ENCODE measurements at places on chromosomes 3 and 15.

GRCh38 chr3:190645932-190646460 lies 132.1 kb downstream of the IL1RAP start:
- no peak for DNase-seq

DNA sequence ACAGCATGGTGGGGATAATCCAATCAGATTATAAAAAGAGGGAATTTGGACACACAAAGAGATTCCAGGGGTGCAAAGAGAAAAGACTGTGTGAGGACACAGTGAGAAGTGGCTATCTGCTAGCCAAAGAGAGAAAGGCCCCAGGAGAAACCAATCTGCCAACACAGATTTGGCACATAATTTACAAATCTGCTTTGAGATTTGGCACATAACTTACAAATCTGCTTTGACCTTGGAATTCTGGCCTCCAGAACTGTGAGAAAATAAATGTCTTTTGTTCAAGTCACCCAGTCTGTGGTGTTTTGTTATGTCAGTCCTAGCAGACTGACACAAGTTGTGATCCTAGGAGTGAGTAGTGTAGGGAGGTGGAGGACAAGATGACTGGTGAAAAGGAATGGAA lies 3.5 kb upstream of the TM4SF18 start:
- no peak for DNase-seq

DNA sequence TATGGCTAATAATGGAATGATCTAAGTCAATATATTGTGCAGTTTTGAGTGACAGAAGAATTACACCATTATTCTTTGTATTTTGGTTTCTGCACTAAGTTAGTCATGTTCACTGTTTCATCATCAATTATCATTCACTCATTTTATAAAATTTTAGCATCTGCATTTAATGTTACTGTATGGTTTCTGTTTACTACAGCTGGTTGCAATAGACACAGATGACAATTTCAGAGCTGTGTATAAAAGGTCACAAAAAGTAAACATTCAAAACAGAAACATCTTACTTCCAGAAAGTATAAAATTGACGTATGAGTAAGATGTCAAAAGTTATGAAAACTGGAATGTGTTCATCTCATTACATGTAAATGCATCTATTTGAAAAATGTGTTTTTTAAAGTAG lies 111.1 kb upstream of the GBE1 start:
- DNase-seq: no peak

DNA sequence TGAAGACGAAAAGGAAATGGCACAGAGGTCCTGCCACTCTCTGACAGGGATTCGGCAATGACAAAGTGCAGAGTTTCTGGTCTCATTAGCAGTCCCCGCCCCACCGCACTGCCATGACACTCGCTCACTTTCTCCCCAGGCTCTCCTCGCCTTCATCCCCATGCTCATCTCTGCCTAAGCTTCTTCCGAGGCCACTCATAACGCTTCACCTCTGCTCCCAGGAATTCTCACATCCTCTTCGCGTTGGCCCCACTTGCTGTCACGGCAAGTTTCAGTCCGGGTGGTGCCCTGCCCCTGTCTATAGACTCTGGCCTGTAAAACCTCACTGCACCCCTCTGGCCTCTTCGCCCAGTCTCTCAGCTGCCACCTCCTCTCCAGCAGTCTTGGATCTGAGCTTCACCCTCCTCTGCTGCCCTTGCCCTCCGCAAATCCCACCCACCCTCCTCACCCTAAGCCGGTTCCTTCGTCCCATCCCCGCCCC lies 654 bp downstream of the RUBCN start:
- DNase-seq: peak; percentile 51

GRCh38 chr3:179868715-179869114 lies 168.0 kb downstream of the PEX5L start:
- DNase-seq: no peak

DNA sequence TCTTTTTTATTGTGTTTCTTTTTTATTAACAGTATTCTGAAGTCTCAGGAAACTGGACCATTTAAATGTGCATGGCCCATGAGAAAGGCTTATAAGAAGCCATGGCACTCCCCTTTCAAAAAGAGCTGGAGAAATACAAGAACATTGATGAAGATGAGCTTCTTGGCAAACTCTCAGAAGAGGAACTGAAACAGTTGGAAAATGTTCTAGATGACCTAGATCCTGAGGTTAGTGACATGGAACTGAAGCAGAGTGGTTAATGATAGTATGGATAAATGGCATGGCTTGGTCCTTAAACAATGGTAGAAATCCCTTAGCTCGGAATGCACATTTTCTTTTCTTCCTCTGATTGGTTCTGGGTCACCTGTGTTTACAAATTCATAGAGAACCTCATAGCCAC lies 14.9 kb downstream of the TMOD2 start:
- no peak for DNase-seq

DNA sequence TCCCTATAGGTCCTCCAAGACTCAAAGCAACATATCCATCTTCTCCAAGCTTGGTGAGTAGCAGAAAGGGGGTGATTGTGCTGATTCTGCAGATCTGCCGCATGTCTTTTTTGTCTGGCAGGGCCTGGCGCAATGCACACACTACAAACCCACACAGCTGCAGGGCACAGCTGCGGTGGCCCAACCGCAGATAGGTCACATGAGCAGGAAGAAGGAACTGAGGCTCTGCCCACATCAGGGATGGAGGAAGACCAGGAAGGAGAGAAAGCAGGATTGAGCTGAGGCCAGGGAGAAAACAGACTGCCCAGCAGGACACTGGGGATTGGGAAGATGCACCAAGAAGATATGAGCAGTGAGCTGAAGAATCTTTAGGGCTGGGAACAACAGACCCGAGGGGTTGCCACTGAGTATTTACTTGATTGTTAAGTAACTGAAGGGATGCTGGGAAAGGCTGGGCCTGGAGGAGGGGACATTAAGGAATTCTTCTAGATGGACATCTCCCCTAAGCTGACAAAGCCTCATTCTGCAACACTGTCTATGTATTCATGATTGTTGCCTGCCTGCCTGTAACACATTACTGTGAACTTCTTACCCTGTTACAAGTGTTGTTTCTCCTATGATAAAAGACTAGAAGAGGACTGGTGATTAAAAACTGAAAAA lies 126.7 kb downstream of the MYLK start:
- no peak for DNase-seq

GRCh38 chr15:41506796-41507341 lies 6.8 kb downstream of the LTK start:
- no peak for DNase-seq

DNA sequence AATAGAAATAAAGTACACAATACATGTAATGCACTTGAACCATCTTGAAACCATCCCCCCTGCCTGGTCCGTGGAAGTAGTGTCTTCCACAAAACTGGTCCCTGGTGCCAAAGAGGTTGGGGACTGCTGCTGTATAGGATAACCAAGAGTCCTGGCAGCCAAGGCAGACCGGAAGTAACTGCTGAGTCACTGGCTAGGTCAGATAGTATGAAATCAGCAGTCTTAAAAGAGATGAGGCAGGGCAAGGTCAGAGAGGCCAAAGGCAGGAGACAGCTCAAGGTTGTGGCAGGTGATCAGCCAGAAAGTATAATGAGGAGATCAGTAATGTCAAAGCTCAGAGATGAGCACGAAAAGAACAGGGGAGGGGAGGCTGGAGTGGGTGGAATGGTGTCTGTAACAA lies 60.2 kb downstream of the MAP3K13 start:
- no peak for DNase-seq

DNA sequence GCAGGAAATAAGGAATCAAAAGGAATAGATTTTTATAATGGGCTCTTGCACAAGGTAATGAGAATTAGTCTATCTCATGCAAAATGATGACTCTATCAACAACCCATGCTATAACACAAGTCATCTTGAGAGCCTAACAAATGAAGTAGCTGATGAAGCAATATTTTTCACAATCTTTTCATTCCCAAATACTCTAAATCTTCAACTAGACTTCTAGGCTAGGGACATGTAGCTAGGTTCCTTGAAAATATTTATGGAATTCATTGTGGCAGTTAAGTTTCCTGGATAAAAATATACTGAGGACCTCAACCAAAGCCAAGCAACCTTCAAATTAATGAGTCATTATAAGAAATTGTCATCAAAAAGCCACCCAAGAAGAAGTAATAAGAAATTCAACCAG lies 55.4 kb downstream of the DCBLD2 start:
- peak; percentile 26 for DNase-seq

- no peak for DNase-seq
Observed at GRCh38 chr15:33912326-33912725, 56.0 kb upstream of the CHRM5 start.

DNA sequence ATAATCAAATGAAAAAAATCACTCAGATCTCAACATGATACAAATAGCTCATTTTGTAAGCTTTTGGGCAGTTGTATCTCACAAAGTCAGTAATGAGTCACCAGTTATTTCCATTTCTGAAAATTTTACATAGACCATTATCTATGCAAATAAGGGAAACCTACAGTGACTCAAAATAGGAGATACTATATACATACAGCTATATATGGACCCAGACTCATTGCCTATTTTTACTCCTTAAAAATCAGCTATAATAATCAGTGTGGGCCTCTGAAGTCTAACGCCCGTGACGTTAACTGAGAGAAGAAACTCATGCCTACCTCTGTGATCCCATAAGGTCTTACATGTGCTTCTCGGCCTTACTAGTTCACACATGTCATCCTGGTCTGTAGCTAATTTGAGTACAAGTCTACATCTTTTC lies 31.6 kb downstream of the LRIG1 start:
- DNase-seq: no peak

GRCh38 chr3:24226397-24226796 lies 268.3 kb downstream of the THRB start:
- DNase-seq: no peak

Data from AG08396 (cell line).